Cerebellar nuclear complex (tissue), 1 donor: ENCODE measurements at places on chromosomes 11 and 22.

DNA sequence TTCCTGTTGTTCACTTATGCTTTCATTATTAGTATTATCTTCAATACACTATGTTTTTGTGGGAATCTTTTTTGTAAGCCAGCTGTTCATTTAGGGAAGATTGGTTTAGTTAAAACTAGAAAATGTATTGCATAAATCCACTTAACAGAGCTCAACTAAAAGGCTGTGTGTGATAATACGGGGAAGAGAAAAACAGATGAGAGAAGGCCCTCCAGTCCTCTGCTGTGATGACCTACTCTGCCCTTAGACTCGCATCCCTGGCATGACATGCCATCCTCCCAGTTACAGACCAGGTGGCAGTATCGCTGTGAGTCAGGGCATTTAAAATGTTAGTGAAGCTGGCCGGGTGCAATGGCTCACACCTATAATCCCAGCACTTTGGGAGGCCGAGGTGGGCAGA, 173.4 kb upstream of the TTC12 start:
- DNase-seq, result no peak

GRCh38 chr22:26448941-26449340, 19.9 kb downstream of the ASPHD2 start:
- DNase-seq, result no peak

DNA sequence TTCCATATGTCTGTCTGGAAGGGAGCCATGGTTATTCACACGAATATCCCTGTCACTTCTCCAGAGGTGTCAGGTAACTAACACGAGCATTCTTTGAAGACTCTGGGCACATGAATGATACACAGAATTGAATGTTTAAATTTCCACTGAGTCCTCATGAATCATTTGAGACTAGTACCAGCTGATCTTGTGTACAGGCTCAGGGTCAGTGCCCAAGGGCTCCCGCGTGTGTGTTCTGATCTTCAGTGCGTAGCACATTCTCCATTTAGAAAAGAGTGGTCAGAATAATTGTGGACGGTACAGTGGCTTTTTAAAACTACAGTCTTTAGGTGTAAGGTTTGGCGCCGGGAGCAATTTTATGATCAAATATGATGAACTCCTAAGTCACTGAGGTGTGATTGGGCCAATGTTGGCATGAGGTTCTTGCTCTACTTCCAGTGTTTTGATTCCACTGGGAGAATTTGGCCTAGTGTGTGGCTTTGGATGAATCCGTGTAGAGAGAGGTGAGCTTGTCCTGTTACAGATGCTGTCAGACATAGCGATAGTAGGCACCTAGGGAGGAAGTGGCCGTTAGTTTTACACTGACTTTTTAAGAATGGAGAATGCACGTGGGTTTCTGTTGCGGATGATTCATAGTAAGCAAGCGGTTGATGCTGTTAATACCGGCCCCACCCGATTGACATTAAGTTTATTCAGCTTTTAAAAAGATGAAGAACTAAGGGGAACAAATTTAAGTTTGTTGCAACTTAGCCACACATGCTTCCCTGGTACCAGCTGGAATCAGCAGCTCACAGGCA, 22.2 kb downstream of the NUP50 start:
- no peak for DNase-seq

- no peak for DNase-seq
Measured at GRCh38 chr22:26430600-26430999, 1.5 kb downstream of the ASPHD2 start.

DNA sequence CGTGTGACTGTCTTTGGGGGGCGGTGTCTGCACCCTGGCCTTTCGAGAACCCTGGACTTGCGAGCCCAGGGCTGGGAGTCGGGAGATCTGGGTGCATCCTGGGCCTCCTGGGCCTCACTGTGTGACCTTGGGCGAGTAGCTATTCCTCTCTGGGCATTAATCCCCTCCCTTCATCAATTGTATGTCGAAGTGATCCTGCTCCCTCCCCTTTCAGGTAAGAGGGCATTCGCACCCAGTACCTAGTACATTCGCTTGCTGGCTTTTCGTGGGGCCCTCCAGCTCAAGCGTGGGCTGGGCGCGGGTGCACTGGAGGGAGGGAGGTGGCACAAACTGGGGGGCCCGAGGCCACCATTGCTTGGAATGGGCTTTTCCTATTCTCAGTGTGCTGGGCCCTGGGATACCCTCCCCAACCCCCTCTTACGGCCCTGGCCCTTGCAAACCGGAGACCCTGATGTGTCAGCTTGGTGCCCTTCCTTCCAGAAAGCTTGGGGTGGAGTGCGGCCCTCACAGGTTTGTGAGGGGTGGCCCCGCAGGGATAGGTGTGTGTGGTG, 530 bp downstream of the USP35 start:
- DNase-seq, result no peak

DNA sequence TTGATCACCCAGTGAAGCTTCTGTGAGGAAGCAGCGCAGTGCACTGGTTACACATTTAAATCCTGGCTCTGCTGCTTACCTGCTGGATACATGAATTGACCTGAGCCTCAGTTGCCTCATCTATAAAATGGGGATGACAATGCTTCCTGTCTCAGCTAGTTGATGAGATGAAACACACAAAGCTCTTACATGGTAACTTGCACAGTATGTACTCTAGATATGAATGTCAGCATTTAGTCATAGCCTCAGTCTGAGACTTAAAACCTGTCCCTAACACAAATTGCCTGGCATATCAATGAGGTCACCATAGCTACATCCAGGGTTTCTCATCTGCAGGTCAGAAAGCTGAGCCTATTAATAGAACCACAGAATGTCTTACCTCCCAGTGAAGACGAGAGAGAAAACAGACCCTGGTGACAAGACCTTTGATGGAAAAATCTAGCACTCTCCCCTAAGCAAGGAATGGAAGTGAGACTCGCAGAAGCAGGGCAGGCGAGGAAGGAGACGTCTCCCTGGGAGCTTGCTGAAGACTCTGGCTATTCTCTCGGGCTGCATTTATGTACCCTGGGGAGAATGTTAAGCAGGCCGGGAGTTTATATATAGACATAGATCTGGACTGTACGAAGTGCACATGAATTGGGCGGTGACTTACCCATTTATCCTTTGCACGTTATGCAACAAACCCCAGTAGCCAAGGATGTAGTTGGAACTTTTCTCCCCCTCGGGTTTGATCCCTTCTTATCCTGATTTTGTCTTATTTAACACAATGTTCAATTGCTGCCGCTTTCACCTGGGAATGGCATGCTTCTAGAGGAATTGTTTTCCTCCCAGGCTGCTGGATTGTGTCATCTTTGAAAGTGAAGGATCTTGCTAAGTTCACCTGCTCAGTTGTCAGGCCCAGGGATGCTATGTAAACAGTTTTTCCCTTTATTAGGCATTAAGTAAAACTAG, 18.0 kb downstream of the SDHAF2 start:
- no peak for DNase-seq

GRCh38 chr11:134579724-134580609, 167.9 kb upstream of the B3GAT1 start:
- DNase-seq, result no peak

GRCh38 chr22:29224859-29225410, 19.2 kb downstream of the EMID1 start:
- DNase-seq, result no peak

DNA sequence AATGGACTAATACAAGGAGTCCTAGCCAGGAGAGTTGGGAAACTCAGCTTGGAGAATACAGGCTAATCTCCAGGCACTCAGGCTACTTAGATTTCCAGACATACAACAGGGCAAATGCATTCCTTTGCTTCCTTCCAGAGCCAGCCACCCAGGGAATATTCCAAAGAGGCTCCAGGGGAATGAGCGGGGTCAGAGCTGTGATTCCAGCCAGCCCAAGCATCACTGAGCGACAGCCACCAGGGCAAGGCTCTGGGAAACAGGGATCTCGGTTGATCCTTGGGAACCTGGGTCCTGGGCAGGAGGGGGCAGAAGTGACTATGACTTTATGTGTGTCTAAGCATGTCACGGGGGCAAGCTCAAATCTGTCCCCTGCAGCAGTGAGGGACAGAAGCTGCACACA, 112.3 kb upstream of the LMO1 start:
- DNase-seq, result no peak

DNA sequence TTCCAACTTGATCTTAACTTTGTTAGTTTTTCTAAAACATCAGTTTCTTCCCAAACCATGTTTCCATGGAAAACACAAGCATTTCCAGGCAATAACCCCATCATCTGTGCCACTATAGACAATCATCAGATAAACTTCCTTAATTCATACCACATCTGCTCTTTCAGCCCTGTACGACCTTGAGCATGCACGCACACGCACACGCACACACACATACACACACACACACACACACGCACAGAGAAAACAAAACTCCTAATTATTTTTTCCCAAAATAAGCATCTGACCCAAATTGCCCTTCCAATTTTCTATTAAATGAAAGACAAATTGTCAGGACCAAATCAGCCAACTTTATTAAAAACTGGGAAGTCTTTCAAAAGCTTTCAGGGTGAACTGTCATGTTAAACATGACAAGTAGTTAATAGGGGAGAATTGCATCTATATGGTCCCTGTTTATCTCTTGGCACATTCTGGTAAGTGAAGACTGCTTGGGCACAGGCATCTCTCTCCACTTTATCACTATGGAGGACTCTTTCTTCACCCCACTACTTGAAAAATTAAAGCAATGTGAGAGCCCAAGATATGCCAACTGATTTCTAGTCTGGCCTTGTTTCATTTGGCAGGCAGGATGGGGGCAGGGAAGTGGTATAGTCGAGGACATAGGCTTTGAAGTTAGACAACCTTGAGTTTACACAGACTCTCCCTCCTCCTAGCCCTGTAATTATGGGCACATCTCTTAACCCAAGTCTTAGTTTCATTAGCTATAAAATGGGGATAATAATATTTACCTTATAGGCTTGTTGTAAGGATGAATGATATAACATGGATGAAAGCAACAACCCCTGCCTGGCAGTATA, 15.1 kb downstream of the ADM start:
- no peak for DNase-seq

- no peak for DNase-seq
Measured at GRCh38 chr11:75154646-75155569, 4.0 kb downstream of the SLCO2B1 start.

DNA sequence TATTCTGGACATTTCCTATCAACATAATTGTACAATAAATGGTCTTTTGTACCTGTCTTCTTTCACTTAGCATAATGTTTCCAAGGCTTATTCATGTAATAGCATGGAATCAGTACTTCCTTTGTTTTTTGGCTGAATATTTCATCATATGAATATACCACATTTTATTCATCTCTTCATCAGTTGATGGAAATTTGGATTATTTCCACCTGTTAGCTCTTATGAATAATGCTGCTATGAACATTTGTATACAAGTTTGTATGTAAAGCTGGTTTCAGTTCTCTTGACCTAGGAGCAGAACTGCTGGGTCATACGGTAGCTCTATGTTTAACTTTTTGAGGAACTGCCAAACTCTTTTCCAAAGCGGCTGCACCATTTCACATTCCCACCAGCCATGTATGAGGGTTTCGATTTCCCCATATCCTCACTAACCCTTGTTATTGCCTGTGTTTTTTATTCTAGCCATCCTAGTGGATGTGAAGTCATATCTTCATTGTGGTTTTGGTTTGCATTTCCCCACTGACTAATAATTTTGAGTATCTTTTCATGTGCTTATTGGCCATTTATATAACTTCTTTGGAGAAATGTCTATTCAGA, 20.9 kb downstream of the EXT2 start:
- DNase-seq, result no peak

DNA sequence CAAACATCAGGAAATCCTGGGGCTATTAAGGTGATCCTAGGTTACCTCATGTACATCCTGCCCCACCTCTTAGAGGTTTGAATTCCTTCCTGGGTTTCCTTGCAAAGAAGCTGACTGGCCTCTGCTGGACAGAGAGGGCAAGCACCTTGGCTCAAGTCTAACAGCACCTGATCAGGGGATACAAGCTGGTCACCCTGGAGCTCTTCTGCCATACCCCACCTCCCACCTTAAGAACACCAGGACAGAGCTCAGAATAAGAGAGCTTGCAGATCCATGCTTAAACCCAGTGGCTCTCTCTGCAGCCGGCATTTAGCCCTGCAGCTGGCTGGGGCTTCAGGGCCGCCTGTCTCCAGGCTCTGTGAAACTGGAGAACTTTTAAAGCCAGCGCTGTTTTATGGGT, 386.6 kb upstream of the NARS2 start:
- no peak for DNase-seq

DNA sequence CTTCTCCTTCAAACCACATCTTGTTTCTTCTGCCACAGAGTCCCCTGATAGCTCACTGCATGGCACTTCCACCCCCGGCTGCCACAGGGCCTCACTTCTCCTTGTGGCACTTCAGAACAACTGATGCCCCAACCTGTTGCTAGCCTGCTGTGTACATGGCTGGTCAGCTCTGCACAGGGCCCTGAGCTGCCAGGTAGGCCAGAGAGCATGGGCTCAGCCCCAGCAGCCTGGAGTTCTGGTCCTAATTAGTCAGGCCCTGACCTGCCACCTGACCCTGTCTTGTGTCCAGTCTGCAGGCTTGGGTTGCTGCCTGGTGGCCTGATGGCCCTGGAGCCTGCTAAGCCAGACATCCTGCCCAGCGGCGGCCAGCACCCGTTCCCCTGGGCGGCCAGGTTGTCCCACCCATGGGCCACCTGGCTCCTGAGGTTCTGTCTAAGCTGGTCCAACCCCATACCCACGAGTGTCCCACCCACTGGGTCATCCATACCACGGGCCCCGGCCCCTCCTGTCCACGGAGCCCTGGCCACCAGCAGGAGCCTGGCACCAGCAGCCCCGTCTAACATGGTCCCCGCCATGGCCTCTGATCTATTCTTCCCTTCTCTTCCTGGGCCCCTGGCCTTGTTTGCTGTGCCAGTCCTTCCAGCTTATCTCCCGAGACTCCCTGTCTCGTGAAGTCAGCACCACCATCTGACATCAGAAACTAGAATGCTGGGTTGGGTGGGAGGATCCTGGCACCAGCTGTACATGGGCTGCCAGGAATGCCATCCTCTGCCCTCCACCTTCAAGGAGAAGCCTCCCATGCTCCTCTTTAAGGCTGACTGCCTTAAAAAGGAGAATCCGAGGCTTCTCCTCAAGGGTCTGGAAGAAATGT, 3.1 kb upstream of the CERK start:
- no peak for DNase-seq

DNA sequence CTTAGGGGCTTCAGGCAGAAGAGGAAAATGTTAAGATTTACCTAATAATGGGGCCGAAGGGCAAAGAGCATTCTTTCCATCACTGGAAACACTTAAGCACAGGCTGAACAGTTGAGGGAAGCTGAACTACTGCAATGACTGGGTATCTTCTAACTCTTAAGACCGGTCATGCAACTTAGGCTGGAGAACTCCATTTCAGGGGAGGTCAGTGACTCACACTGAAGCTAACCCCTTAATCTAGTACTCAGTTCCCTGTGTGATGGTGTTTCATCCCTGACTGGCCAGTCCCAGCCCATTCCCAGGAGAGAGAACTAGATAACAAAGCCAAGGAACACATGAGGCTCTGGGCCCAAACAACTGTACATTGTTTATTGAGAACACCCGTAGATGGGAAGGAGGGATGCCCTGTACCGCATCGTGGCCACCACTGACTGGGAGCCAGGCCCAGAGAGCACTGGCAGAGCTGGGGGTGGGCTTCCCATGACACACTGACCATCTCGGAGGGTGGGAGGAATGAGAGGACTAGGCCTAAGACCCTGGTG, 10.5 kb downstream of the RPL27A start:
- DNase-seq, result no peak

GRCh38 chr11:71197096-71197495, 55.3 kb downstream of the SHANK2 start:
- DNase-seq, result no peak
